Stimulated activated CD4-positive, alpha-beta T cell treated with anti-CD3 and anti-CD28 coated beads, Interleukin-2, amount 100 ng/mL, for 24 hours (primary cell): ENCODE measurements at places on chromosomes 16 and 17.
A peak's percentile ranks its signal among the peaks of the same experiment; 100 is the strongest.

- DNase-seq: no peak
Measured at GRCh38 chr17:79699386-79700036, 31.2 kb upstream of the ENPP7 start.

DNA sequence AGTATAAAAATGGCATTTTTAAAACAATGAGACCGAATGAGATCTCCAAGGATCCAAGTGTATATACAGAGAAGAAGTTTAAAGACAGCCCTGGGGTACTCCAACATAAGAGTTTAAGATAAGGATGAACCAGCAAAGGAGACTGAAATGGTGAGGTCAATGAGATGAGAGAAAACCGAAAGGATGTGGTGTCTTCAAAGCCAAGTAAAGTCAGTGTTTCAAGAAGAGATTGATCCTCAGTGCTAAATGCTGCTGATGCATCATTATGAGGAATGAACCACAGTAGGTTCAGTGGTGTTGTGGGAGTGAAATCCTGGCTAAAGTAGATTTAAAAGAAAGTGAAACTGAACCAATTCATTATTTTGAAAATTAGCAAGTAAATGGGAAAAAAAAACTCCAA, 38.1 kb upstream of the NLK start:
- DNase-seq: no peak

- DNase-seq: peak; percentile 54
Measured at GRCh38 chr17:45149669-45150664, 1.7 kb downstream of the HEXIM1 start.

DNA sequence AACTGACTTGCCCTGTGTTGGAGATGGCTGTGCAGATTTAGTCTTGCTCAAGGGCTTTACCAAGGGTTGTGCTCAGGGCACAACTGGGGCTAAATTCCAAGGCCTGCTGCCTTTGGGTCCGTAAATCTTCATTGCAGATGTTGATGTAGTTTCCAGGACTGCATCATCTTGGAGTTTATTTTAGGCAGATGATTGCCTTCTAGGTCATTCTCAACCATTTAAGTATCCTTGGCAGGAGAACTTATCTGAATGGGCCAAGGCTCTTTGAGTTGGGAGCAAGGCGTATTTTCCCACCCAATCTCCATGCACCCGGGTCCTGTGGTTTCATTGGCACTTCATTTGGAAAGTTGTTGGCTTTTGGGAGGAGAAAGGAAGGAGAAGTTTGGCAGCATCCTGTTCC, 200.3 kb downstream of the MSI2 start:
- DNase-seq: no peak

DNA sequence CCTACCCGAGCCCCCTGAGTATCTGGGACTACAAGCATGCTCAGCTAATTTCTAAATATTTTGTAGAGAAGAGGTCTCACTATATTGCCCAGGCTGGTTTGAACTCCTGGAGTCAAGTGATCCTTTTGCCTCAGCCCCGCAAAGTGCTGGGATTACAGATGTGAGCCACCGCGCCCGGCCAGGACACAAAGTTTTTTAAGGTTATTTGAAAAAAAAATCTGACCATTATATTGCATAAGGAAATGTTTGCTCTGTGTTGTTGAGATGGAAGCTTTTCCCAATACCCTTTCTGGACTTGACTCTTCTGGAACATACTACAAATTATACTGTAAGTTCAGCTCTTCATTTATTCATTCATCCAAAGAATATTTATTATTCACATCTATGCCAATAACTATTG, 133.3 kb upstream of the TMEM97 start:
- no peak for DNase-seq

- no peak for DNase-seq
Measured at GRCh38 chr17:4837471-4838308, 4.5 kb downstream of the MINK1 start.

DNA sequence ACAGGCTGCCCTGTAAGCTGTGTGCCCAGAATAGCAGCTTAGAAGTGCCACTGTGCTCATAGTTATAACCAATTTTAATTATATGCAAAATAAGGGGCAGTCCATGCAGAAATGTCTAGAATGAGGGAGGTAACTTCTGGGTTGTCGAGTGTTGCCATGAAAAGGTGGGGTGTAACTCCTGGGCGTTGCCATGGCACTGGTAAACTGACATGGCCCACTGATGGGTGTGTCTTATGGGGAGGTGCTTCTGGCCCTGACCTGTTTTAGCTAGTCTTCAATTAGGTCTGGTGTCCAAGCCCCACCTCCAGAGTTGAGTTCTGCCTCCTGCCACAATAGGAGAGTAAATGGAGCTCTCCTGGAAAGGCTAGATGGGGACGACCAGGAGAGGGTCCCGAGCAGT, 120.6 kb downstream of the SALL1 start:
- DNase-seq: no peak

- peak; percentile 75 for DNase-seq
Measured at GRCh38 chr17:75131278-75132017, at the start of gene NT5C. Gene NT5C (minus strand): TSS chr17:75131742. CDS start chr17:75131707, 35 bp downstream.

DNA sequence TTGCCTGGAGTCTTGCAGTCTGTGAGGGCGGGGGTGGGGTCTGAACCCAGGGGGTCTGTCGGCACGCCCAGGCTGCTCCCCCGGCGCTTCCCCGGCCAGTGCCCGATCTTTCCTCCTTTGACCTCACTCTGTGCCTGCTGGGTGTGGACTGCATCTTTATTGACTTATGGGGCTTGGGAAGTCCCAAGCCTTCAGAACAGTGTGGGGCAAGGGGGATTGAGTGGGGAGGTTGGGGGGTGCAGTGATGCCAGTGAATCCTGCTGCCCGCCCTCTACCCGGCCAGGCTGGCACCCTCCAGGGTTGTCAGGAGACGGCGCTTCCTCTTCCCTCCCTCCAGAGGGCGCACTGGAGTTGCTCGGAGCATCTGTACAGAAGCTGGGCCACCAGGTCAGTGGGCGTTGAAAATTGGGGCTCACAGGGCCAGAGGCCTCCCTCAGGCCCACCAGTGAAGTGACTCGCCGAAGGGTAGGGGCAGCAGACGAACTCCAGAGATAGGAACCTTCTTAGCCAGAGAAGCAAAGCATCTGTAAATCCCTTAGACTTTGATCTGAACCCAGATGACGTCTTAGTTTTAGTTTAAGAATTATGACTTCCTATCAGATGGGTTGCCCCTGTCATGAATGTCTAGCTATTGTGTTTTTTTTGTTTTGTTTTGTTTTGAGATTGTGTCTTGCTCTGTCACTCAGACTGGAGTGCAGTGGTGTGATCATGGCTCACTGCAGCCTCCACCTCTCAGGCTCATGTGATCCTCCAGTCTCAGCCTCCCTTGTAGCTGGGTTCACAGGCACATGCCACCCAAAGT, 184.8 kb upstream of the CIBAR2 start:
- DNase-seq: peak; percentile 66

- DNase-seq: no peak
Measured at GRCh38 chr17:64662774-64663367, 764 bp upstream of the SMURF2 start.

DNA sequence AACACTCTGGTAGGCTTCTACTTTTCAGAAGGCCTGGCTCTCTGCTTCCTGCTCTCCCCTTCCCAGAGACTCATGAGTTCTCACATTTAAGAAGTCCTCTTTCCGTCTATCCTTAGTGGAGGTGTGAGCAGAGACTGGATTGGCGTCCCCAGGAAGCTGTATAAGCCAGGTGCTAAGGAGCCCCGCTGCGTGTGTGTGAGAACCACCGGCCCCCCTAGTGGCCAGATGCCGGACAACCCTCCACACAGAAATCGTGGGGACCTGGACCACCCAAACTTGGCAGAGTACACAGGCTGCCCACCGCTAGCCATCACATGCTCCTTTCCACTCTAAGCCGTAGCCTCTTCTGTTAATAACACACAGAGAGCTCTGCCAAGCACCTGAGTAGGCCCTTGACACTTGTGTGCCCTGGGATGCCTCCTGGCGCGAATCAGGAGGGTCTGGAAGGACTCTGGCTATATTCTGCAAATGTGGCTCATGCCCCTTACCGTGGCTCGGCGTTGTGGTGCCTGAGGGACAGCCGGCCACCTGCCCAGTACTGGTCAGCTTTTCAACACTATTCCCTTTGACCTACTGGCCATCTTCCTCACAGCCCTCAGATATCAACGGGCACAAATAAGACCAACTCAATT, 13.9 kb downstream of the CYB5D2 start:
- no peak for DNase-seq

DNA sequence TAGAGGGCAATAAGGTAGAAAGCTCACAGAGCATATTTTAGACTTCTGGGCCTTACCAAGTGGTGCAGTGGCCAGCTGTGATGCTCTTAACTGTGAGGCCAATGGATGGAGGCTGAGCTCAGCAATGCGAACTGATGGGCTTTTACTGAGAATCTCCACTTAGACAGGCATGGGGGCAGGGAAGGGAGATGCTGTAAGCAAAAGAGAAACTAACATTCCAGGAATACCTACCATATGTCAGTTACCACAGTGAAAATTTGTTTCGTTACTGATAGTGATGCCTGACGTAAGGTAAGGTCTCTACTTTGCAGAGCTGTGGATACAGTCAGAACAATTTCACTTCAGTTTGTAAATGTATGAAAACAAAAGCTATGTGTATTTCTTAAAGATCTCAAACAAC, 250.6 kb upstream of the ZFHX3 start:
- no peak for DNase-seq

- DNase-seq: no peak
Measured at GRCh38 chr17:33811984-33812577, 443.0 kb upstream of the CCL2 start.

DNA sequence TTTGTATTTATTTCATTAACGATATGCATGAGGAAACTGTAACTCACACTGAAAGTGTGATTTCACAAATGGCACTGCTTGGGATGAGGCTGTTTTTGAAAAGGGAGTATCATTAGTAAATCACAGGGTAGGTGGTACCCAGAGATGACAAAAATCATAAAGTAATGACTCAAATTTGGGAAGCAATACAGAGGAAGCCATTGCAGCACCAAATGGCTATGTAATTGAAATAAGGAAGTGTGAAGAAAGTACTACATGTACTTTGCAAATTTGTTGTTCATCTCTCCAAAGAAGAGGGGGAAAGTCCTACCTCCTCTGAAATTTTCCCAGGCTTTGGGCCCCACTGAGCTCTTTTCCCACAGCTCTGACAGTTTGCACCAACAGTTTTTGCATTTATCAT, 12.3 kb upstream of the ABCC12 start:
- DNase-seq: no peak

- DNase-seq: no peak
Measured at GRCh38 chr16:6009151-6009550, 911.6 kb upstream of the EEF2KMT start.

DNA sequence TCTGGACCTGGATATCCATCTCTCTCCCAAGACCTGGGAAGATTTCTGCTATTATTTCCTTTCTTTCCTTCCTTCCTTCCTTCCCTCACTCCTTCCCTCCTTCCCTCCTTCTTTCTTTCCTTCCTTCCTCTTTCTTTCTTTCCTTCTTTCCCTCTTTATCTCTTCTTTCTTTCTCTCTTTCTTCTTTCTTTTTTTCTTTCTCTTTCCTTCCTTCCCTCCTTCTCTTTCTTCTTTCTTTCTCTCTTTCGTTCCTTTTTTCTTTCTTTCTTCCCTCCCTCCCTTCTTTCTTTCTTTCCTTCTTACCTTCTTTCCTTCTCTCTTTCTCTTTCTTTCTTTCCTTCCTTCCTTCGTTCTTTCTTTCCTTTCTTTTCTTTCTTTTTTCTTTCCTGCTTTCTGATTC, 37.8 kb upstream of the N4BP1 start:
- no peak for DNase-seq

GRCh38 chr16:14263011-14263410, 191.9 kb downstream of the MRTFB start:
- no peak for DNase-seq

DNA sequence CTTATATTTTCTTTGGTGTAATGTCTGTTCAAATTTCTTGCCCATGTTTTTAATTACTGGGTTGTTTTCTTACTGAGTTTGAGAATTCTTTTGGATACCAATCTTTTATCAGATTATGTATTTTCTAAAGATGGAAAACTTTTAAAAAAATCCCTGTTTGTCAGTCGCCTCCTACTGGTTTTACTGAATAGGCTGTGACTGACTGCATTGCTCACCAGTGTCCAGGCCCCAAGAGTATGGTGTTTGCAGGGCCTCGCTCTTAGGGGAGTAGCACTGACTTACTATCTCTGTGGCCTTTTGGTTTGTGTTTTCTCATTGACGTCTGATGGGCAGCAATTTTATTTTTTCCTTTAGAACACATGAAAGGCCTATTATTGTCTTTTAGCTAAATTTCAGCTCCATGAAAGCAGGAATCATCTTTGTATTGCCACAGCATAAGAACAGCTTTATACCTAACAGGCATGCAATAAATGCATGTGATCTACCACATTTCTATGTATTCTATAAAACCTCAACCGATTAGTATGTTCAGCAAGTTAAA, 188.4 kb downstream of the AATF start:
- no peak for DNase-seq

DNA sequence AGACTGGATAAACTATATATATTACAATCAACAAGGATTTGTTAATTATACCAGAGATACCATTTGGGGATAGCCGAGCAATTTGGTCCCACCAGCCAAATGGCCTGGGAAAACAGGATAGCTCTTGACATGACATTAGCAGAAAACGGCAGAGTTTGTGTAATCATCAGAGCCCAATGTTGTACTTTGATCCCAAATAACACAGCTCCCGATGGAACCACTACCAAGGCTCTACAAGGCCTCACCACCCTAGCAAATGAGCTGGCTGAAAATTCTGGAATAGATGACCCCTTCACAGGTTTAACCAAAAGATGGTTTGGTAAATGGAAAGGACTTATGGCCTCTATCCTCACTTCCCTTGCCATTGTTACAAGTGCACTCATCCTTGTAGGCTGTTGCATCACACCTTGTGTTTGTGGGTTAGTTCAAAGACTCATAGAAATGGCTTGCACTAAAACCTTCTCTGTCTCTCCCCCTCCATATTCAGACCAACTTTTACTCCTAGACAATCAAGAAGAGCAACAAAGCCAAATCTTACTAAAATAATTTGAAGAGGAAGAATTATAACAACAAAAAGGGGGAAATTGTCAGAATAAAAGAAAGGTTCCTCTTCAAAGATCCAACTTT, 9.5 kb downstream of the TXNL4B start:
- no peak for DNase-seq

GRCh38 chr16:65065031-65065430, 56.8 kb downstream of the CDH11 start:
- DNase-seq: no peak

GRCh38 chr16:57150682-57151330, 35.0 kb downstream of the PSME3IP1 start:
- DNase-seq: no peak
